Stimulated activated naive CD4-positive, alpha-beta T cell (primary cell): ENCODE measurements at places on chromosomes 16 and 17.

DNA sequence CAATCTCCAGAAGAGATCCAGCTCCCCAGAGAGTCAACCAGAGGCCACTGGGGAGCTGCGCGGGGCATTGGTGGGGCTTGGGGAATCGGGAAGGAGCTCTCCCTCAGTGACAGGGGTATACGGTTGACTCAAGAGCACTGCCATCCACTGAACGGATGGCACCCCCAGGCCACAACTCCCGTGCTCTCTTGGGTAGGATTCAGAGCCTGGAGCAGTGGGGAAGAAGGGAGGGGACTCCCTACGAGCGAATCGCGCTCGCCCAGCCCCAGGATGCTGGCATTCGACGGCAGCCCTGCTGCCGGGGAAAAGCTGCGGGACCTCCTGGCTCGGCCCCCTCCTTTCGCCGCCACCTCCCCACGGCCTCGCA, 473 bp upstream of the TPPP3 start:
- no peak for DNase-seq

DNA sequence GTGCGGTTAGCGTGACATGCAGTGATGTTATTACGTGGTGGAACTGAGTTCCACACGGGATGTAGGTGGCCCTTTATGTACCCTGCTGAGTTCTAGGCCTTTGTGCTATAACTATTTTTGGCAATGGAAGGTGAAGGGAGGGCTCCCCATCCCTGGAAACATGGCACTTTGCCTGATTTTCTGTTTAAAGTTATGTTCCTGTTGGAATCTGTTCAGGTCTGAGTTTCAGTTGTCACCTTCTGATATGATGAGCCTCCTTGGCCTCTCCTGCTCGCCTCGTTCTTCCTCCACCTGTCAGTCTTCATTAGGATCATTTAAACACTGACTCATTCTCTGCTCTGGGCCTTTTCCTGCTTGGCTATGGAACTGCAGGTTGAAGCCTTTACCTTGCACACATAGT, 200.6 kb downstream of the FTO start:
- no peak for DNase-seq

DNA sequence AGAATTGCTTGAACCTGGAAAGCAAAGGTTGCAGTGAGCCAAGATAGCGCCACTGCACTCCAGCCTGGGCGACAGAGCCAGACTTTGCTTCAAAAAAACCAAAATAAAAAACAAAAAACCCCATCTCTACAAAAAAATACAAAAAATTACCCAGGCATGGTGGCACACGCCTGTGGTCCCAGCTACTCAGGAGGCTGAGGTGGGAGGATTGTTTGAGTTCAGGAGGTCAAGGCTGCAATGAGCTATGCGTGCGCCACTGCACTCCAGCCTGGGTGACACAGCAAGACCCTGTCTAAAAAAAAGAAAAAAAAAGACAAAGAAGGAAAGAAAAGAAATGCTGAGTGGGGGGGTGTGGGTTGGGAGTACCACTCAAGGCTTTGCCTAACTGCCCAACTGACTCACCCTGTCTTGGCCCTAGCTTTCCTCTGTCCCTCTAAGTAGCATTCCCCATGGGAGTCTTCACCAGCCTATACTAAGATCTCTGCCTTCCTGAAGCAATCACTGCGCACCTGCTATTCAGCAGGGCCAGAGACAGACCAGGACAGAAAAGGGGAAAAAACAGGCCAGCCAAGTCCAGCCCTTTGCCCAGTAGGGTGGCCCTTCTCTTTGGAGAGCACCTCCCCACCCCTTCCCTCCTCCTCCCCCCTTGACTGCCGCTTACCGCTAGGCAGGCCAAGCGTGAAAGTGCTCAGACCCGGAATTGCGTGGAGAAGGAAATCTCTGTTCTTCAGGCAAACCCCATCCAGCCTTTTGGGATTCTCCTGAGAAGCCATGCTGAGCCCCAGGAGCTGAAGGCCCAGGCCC, 45.8 kb downstream of the RTN4RL1 start:
- DNase-seq: no peak

DNA sequence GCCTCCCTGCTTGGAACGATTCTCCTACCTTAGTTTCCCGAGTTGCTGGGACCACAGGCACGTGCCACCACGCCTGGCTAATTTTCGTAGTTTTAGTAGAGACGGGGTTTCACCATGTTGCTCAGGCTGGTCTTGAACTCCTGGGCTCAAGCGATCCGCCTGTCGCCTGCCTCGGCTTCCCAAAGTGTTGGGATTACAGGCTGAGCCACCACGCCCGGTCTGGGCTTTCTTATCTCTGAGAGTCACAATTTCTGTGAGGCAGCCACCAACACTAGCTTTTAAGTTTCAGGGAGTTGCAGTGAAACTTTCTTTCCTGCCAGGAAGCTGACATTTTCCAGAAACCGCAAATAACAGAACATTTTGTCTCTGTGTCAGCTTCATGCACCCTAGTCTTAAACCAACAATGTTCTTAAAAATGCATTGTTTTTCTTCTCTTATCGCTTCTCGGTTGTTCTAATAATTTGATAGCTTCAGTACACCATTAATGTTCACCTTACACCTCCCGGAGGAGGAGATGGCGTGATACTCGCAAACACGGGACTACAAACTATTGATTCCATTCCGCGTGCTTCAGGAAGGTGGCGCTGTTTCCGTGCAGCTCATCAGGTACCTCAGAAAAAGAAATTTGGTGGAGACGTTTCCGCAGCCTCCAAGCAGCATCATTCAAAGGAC, 7.4 kb upstream of the DHRS7B start:
- peak; percentile 74 for DNase-seq

DNA sequence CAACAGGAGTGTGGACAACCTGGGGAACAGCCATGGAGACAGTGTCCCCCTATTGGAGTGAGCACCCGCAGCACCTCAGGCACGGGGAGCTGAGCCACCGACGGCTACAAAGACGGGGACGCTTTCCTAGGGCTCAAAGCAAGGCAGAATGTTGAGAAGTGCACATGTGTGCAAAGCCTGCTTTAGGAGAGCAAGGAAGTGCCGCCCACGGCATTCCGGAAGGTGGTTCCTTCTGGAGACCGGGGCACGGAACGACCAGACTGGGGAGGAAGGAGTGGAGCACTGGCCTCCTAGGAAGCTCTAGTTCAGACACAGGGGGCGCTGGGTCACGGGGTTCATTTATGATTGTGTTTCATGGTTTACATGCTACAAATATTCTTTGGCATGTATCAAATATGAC, 52.2 kb downstream of the TBC1D16 start:
- DNase-seq: no peak

DNA sequence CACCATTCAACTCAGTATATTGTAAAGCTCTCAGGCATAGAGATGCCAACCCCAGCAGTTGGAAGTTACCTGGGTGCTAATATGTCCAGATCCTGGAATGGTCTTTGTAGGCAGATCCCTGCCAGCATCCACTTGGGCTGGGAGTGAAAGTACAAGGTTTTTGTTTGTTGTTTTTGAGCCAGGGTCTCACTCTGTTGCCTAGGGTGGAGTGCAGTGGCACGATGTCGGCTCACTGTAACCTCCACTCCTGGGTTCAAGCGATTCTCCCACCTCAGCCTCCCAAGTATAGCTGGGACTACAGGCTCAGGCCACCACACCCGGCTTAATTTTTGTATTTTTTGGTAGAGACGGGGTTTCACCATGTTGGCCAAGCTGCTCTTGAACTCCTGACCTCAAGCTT, 177.6 kb downstream of the IRF8 start:
- no peak for DNase-seq

- no peak for DNase-seq
Observed at GRCh38 chr16:56606476-56607108, 1.8 kb upstream of the MT2A start.

DNA sequence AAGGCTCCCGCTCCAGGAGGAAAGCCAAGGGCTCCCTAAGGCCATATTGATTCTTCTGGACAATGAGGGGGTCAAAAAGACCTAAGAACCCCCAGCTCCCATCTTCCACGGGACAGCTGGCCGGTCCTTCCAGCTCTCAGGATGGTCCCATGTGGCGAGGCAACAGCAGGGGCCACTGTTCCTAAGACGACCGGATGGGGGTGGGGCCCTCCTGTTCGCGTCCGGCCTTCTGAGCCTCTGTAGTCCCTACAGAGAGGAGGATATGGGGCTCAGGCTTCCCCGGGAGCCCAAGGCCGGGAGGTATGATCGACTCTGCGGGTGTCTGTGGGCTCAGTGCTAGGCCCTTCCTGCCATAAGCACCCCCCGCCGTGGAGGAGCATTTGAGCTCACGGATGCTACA, 6.0 kb upstream of the DCXR start:
- no peak for DNase-seq

DNA sequence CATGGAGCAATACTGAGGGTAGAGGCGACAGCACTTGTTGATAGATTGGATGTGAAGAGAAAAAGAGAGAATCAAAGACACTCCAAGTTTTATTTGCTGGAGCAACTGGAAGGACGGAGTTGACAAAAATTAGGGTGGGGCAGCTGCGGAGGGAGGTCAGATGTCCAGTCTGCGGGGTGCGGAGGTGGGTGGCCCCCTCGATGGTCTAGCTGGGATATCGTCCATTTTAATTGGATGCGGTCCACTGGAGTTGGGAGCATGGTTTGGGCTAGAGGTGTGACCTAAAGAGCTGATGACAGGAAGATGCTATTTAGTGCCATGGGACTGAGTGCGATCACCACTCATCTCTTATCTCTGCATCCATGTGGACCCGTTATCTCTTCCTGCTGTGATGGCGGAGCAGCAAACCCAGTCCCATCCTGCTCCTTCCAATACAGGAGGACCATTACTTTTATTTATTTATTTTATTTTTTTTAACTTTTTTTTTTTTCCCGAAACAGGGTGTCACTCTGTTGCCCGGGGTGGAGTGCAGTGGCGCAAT, 48.3 kb upstream of the CBX4 start:
- no peak for DNase-seq

GRCh38 chr17:82121660-82122629, 23.9 kb upstream of the FASN start:
- no peak for DNase-seq

- DNase-seq: no peak
Observed at GRCh38 chr17:9907883-9908648, 3.0 kb upstream of the RCVRN start.

DNA sequence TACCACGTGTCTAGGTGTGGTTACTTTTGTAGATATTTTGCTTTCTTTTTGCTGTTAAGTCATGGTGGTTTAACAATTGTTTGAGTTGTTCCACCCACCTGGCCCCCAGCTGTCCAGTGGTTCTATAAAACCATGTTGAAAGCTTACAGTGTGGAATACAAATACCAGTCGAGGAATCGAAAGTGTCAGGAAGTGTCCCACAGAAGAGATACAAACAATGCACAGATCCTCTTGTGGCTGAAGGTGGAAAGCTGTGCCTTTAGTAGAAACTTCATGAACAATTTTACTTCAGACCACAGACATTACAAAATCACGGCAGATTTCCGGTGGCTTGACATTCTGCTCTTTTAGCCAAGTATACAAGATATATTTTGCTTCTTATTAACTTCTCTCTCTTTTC, 782.4 kb upstream of the SOX9 start:
- DNase-seq: no peak

GRCh38 chr17:74690409-74690825, 22.3 kb downstream of the CD300LF start:
- DNase-seq: no peak

- DNase-seq: no peak
Observed at GRCh38 chr17:10177131-10177912, 21.1 kb downstream of the GAS7 start.

- no peak for DNase-seq
Observed at GRCh38 chr17:17570140-17570797, 21.2 kb downstream of the PEMT start.

GRCh38 chr16:83577078-83577745, 230.6 kb upstream of the HSBP1 start:
- DNase-seq: no peak

DNA sequence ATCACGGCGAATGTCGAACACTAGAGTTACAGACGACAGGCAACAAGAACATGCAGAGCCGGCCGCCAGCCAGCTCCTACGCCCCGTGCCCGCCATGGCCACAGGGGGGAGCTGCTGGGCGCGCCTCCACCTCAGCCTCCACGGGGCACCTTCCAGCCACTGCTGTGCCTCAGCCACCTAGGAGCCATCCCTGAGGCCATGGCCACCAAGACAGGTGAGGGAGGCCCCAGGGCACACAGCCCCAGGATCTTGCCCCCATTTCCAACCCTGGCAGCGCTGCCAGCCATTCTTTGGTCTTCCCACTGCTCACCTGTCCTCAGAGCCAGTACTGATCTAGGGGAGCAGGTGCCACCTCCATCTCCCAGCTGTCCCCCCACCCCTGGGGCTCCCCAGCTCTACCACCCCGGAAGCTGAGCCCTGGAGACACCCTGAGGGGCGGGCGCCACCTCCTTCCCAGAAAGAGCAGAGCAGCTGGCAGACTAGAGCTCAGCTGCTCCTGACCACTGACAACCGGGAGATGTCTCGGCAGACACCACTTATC, 11.8 kb downstream of the GNPTG start:
- DNase-seq: peak; percentile 49

GRCh38 chr17:83161298-83162034, 82.1 kb downstream of the METRNL start:
- DNase-seq: no peak
